ENCODE measurements at places on chromosomes 16 and 17.

- no peak for DNase-seq
These were observed 1.3 kb downstream of the ZNF652 start for GRCh38 chr17:49360796-49361128.

DNA sequence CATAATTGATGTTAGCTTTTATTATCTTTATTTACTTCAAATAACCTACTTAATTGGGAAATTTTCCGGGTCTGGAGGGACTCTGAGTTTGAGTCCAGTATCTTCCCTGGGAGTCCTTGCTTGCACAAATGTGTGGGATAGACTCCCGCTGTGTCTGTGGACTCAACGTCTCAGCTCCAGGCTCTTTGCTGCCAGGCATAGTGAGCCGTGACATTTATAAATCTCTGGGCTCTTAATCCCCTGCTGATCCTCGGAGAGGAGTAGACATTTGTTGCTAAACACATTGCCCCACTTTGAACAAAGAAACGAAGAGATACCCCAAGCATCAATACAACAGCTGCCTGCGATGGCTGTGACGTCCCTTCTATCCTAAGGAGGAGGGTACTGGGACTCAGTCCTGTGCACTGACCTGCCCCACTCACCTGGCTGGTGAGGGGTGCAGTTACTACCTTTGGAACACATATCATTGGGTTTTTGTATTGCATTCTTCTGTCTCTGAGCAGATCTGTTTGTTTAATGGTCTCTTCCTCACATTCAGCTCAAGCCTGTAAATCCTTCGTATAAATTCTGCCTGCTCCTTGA is 316.9 kb downstream of the HAPSTR1 start:
- no peak for DNase-seq

DNA sequence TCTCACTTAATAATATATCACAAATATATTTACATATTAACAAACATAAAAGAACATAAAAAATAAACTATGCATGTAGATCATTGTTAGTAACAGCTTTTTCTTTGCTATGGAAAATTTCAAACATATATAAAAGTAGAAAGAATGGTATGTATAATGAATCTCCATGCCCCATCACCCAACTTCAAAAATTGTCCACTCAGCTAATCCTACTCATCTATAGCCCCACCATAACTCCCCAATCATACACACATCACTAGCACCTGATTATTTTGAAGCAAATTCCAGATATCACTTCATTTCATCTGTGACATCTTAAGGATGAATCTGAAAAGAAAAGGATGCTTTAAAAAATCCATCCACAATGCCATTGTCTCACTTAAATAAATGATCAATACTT is 46.8 kb downstream of the SHISA6 start:
- DNase-seq: no peak

DNA sequence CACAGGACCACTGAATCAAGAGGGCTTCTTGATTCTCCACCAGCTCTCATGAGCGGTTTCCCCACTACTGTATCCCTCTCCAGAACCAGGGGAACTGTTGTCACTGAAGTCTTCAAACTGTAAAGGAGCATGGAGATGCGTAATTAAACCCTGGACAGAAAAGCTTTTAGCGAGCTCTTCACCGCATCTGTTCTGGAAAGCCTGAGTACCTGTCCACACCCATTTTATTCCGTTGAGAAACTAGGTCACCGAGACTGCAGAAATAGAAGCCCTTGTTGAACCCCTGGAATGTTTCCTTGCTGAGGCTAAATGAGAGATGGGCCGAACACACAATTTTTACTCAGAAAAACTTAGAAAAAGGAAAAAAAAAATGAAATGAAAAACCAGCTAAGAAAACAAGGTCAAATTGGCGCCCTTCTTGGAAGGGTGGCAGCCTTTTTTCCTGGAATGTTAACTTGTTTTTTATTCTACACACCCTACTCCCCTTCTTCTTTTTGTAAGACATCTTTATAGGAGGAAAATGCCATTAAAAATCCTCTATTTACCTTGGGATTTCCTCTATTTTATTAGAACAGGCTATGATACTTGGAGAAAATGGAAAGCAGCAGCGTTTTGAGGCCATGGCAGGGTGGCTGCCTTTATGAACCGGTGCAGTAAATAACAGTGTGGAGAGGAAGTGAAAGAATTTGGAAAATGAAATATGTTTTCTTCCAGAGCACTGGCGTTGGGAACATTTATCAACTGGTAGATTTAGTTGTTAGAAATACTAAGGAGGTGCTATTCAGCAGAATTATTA is 52.6 kb upstream of the CRISPLD2 start:
- DNase-seq: peak; percentile 2

All from Peyer's patch (tissue), 4 donors.